Activated T-cell treated with anti-CD3 and anti-CD28 coated beads, Interleukin-2, amount 50 U/mL, for 72 hours (primary cell): ENCODE measurements at places on chromosomes 3 and 15.

GRCh38 chr15:64476550-64476949 is 16.2 kb downstream of the ZNF609 start:
- DNase-seq = no peak

DNA sequence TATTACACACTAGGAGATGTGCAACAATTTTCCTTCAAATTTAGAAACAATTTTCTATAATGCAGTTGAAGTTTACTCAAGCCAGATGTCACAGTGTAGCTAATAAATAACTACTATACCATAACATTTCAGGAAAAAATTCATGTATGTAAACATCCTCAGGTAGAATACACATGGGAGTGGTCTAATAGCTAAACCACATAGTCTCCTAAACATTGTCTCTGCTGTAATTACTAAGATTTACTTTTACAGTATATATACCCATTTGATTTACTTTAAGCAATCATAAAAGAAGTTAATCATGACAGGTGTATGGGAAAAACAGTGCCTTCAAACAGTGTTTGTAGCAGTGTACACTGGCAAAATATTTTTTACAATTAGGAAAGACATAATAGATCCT is 110.1 kb upstream of the GRM7 start:
- DNase-seq = no peak

- DNase-seq = peak; percentile 8
Observed at GRCh38 chr3:25856902-25857518, 67.1 kb downstream of the OXSM start.

GRCh38 chr3:156449710-156450574 is 105.0 kb downstream of the SSR3 start:
- no peak for DNase-seq

DNA sequence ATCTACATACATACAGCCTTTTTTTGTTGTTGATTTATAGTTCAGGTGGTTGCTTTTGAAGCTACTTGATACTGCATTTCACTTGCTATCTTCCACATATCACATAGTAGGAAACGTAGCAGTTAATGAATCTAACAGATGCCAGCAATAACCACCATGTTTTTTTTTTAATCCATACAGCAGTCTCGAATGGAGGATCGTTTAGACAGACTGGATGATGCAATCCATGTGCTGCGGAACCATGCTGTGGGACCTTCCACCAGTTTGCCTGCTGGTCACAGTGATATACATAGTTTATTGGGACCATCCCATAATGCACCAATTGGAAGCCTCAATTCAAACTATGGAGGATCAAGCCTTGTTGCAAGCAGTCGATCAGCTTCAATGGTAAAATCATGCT is 123.2 kb upstream of the CGNL1 start:
- DNase-seq = no peak

GRCh38 chr3:14570089-14570488 is 29.9 kb upstream of the GRIP2 start:
- DNase-seq = no peak

GRCh38 chr15:48547286-48547685 is 98.2 kb downstream of the FBN1 start:
- no peak for DNase-seq

- DNase-seq = no peak
Observed at GRCh38 chr3:149581681-149582370, 76.0 kb downstream of the WWTR1 start.

GRCh38 chr3:82011336-82011735 is 249.9 kb upstream of the GBE1 start:
- no peak for DNase-seq

GRCh38 chr15:84142888-84143337 is 92.7 kb upstream of the GOLGA6L4 start:
- peak; percentile 79 for DNase-seq

- DNase-seq = peak; percentile 79
Observed at GRCh38 chr3:126679318-126679751, 24.4 kb upstream of the TXNRD3 start.

GRCh38 chr3:100682854-100683760 is 26.2 kb upstream of the TFG start:
- no peak for DNase-seq

DNA sequence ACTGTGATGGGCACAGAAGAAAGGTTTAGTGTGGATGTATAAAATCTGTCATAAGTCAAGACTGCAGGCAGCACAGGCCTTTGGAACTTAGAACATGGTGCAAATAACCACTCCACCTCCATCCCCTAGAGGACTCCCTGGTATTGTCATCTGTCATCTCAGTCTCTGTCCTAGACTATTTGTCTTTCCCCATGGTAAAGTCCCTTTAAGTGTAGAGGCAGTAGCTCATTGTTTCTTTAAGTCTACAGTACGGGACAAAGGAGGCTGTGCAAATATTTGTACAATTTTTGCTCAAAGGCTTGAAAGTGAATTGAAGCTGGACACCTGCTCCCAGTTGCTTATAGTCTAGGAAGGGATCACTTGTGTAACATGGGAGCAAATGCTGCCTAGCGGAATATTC is 3.2 kb upstream of the PXYLP1 start:
- DNase-seq = no peak

- DNase-seq = no peak
Observed at GRCh38 chr15:80503319-80503952, 99.3 kb downstream of the ARNT2 start.

GRCh38 chr3:175457301-175457700 is 598.2 kb downstream of the NAALADL2 start:
- no peak for DNase-seq

DNA sequence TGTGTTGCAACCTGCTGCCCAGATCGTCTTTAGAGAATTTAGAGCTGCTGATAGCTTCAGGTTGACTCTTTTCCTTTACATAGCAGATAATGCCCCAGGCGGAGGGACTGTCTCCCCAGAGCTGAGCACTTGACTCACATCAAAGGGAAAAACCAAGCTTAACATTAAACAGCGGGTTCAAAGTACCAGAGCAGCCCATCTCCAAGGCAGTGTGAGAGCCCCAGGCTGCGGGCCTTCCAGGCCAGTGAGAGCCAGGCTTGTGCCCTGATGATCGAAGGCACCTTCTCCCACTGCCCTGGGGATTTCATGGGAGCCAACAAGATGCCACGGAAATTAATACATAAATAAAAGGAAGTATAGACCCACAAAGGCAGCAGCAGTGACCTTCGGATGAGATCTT is 275.6 kb downstream of the XXYLT1 start:
- DNase-seq = no peak

DNA sequence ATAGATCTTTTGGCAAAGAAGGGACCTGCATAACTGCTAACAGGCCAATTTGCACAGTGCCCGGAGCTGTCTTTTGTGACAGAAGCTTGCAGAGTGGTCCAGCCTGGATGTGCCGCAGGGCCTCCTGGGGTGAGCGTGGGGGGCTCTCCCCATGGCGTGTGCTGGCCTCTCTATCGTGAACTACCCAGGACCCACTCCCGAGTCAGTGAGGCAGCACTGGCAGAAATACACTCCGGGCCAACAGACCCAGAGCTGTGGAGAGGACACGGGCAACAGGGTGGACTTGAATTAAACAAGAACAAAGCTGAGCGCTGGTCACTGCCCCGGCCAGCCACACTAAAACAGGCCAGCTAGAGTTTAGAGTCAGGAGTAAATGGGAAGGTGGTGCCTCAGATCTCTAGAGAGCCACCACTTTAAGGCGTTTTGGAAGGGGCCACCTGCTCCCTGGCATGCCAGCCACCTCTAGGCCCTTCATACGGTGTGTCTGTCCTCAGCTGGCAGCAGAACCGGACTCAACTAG is 152.1 kb downstream of the KLF13 start:
- DNase-seq = no peak

- DNase-seq = no peak
Observed at GRCh38 chr3:74640211-74640610, 25.8 kb upstream of the CNTN3 start.
